NCI-H1092 (cell line): ENCODE measurements at places on chromosomes 13 and 19.

DNA sequence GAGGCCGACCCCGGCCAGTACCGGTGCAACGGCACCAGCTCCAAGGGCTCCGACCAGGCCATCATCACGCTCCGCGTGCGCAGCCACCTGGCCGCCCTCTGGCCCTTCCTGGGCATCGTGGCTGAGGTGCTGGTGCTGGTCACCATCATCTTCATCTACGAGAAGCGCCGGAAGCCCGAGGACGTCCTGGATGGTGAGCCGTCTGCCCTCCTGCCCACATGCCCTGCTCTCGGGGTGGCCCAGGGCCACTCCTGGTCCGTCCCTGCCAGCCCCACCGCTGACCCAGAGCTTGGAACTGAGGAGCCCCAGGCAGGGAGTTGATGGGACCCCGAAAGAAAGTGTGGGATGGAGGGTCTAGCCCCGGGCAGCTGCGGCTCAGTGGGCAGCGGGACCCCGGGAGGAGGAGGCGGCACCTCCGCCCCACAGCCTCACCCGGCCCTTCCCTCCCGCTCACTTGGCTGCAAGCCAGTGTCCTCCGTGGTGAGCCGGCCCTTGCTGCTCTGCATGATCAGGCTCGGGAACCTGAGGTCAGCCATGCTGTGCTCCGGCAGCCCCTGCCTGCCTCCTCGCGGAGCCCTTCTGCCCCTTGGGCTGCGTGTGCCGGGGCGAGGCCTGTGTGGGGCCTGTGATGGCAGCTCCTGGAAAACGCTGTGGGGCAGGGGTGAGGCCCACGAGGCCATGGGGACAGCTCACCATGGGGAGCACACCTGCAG is 8.1 kb upstream of the HCN2 start:
- no peak for DNase-seq

DNA sequence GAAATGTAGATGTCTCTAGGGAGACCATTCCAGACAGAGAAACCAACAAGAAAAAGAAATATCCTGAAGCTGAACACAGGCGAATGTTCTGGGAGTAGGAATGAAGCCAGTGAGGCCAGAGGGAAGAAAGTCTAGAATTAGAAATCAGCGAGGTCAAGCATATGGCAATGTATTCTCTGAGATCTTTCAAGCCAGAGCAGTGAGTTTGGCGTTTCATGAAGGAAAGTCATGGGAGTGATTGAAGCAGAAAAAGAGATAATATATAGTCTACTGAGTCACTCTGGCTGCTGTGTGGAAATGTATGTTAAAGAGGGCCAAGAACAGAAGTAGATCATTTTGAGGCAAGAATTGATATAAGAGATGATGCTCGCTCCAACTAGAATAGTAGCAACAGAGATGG is 576.0 kb downstream of the PCDH17 start:
- no peak for DNase-seq

GRCh38 chr13:30333616-30334015 is 26.3 kb upstream of the KATNAL1 start:
- no peak for DNase-seq

- no peak for DNase-seq
Observed at GRCh38 chr13:64410276-64411053, 2819.7 kb downstream of the PCDH9 start.

DNA sequence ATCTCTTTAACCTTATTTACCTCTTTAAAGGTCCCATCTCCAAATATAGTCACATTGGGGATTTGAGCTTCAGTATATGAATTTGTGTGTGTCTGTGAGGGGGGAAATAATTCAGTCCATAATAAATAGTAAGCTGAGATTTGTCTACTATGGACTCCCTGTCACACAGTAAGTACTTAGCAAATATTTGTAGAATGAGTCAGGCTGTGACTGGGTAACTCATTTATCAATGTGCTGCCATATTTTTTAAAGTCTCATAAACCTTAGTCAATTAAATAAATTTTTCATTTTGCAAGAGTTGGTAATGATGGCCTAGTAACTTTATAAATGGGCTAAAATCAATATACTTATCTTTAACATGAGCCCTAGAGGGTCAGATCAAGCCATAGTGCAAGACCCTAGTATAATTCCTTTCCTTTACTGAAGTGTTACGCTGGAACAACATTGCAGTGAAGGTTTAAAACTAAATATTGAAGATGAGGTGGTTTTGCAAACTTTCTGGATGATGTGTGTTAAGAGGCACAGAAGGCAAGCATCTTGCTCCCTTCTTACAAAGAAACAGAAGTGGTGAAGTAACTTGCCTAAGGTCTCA is 305.1 kb downstream of the KCNRG start:
- DNase-seq: no peak

DNA sequence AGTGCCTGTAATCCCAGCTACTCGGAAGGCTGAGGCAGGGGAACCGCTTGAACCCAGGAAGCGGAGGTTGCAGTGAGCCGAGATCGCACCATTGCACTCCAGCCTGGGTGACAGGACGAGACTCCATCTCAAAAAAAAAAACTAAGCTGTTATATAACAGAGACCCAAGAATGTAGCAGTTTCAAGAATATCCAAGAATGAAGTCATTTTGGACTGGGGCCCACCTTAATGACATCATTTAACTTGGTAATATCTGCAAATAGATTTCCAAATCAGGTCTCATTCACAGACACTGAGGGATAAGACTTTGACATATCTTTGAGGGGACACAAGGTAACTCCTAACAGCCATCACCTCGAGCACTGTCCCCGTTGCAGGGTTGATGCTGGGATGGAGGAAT is 36.5 kb upstream of the MRI1 start:
- DNase-seq: no peak

DNA sequence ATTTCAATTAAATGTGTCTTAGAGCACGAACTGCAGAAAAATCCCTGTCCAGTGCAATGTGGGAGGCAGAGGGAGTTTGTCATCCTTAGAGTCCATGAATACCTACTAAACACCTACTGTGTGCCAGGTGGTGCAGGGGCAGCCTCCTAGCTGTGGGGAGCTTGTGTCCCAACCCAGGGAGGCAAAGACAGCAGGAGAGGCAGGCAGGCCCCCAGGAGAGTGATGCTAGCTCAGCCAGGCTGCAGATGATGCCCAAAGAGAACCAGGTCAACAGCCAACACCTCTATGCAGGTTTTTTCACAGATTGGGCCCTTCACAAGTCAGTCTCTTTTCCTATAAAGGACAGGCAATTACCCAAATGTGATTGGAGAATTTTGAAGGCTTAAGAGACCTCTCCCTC is 108.2 kb upstream of the UQCRFS1 start:
- no peak for DNase-seq

DNA sequence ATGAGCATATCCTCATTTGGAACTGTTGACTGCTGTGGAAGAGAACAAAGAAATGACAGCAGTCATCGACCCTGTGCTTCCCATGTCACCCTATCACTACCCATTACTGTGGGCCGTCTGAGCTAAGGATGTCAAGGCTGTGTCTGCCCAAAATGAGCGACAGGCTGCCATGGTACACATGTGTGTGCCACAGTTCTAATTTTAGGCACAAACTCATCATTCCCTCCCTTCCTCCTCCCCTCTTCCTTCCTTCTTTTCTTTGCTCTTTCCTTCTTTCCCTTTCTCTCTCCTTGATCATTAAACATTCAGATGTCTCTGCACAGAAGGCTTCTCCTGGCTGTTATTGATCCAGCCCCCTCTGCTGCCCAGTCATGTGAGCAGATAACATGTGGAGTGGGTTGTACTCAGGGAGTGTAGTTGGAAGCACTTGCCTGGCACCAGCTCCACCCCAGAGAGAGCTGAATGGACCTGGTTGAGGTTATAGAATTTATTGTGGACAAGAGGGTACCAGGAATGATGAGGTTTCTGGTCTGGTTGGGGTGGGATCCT is 6.3 kb downstream of the FGF9 start:
- DNase-seq: no peak

DNA sequence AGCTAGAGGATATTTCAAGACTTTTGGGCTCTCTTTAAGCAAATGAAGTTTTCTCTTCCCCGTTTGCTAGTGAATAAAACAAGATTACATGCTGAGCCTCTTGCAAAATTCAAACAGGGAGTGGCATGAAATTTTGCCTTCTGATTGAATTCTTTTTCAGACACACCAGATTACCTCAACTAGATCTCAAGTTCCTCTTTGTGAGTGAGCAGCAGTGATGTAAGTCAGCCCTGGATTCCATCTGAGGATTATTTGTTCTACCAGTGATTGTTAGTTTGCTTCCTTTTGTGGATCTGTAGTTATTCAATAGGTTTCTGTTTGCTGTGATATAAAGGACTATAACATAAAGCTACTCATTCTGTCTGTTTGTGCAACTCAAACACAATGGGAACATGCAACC is 407.7 kb downstream of the LMO7 start:
- DNase-seq: no peak

GRCh38 chr13:52879950-52880741 is 31.7 kb upstream of the PCDH8 start:
- DNase-seq: no peak

GRCh38 chr13:59332966-59333365 is 830.8 kb downstream of the DIAPH3 start:
- DNase-seq: no peak

GRCh38 chr19:54104998-54105715 is 2.5 kb downstream of the NDUFA3 start:
- no peak for DNase-seq

DNA sequence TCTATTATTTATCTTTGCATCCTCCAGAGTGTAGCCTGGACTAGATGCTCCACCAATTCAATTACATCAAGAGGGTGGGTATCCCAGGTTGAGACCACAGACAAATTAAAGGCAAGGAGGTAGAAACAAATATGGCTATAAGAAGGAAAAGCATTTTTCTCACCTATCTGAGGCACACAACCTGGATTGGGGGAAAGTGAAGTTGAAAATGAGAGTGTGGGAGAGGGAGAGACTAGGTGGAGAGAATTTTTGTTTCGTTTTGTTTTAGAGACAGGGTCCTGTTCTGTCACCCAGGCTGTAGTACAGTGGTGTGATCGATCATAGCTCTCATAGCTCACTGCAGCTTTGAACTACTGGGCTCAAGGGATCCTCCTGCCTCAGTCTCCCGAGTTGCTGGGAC is 5.8 kb upstream of the PRODH2 start:
- DNase-seq: no peak

- DNase-seq: no peak
Observed at GRCh38 chr19:17237747-17238706, 7.7 kb downstream of the NR2F6 start.

DNA sequence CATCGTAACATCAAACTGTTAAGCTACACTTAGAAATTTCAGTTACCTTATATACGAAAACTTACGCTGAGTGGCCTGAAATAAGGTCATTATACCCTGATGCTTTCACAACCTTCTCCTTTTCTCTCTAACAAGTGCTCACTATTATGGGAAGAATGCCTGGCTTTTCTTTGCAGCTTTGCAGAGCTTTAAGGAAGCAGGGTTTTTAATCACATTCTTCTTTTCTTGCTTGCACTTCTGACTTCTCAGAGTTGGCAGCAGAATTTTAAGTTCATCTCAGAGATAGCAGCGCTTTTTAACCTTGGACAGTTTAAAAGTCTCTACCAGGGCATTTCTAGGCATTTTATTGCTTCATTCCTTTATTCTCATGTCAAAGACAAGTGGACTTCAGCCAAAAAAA is 285.1 kb downstream of the SPRY2 start:
- DNase-seq: no peak

GRCh38 chr19:12668346-12668745 is 1.7 kb downstream of the WDR83 start:
- no peak for DNase-seq

DNA sequence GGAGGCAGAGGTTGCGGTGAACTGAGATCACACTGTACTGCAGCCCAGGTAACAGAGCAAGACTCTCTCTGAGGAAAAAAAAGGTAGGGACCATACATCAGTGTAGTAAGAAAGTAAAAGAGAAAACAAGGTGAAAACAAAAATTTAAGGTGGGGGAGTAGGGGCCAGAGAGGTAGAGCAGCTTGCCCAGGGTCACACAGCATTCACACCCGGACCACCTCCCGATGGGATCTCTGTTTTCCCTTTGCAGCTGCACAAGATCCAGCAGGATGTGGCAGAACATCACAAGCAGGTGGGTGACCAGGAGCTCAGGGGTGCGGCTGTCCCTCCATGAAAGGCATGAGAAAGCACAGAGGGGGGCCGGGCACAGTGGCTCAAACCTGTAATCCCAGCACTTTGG is 4.5 kb downstream of the TLE6 start:
- DNase-seq: no peak

- DNase-seq: no peak
Observed at GRCh38 chr19:43594081-43594697, 1.7 kb downstream of the IRGQ start.

DNA sequence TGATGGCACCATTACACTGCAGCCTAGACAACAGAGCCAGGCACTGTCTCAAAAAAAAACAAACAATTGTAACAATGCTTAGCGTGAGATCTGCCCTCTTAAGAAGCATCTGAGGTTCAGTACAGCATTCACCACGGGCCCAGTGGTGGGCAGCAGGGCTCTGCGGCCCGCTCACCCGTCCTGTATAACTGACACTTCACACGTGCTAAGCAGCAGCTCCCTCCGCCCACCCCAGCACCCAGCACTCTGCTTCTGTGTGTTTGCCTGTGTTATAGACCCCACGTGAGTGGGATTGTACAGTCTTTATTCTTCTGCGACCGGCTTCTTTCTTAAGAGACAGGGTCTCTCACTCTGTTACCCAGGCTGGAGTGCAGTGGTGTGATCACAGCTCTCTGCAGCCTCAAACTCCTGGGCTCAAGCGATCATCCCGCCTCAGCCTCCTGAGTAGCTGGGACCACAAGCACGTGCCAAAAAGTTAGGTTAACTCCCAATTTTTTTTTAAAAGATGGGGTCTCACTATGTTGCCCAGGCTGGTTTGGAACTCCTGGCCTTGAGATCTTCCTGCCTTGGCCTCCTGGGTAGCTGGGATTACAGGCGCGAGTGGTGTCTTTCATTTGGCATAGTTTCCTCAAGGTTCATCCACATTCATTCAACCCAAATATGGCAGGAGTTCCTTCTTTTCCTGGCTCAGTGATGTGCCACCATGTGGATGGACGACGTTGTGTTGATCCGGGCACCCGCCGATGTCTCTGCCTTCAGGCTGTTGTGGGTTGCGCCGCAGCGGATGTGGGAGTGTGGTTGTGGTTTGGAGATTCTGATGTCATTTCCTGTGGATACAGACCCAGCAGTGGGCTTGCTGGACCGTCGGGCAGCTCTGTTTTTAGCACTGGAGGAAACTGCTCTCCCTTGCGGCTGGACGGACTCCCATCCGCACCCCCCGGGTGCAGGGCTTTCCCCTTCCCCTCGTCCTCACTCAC is 170.0 kb downstream of the KDM4B start:
- DNase-seq: no peak

GRCh38 chr19:29531458-29532025 is 5.7 kb downstream of the VSTM2B start:
- DNase-seq: no peak

GRCh38 chr19:31351056-31351854 is 2.0 kb upstream of the TSHZ3 start:
- no peak for DNase-seq

- no peak for DNase-seq
Observed at GRCh38 chr13:55091172-55091571, 2049.5 kb upstream of the PRR20A start.

GRCh38 chr13:98393873-98394272 is 183.0 kb downstream of the STK24 start:
- no peak for DNase-seq

GRCh38 chr13:20337884-20338551 is 105.9 kb upstream of the GJB6 start:
- DNase-seq: no peak
